ENCODE measurements at places on chromosomes 4 and X.

DNA sequence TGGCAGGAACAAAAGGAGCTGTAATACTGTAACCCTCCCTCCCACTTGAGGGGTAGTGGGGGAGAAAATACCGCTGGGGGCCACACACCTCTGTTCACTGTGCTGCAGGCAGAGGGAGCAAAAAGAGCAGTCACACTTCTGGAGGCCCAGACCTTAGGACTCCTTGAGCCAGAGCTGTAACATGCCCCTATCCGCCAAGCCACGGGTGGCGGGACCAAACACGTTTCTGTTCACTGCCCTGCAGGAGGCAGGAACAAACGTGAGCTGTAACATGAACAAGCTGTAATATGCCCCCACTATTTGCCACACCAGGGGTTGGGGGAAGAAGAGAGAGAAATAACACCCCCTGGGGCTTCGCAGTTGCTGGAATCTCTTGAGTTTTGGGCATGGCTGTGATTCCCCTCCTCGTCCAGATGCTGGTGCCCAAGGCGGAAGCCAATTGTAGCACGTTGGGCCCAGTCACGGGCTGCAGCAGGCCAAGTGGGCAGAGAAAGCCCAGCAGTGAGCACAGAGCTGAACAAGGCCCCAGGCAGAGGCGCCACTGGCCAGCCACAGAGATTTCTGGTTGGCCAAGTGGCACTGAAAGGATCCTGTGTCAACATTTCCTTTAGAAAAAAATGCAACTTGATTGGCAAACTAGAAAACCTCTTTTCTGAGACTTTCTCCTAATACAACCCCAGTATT, 509.7 kb downstream of the INPP4B start:
- no peak for DNase-seq

DNA sequence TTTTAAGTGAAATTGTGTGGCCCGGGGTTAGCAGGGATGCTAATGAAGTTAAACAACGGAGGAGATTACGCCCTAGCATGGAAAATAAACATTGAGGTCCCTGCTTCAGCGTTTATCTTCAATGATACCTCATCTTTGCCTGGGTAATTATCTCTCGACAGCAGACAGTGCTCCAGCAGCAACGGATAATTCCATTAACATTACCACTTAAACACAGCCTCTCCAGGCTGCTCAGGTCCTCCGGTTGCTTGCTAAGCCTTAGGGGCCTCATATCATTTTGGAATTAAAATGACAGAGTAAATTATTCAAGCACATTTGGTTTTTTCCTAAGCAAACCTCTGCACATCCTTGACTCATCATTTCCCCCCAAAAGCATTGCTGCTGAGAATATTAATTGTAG, 281.5 kb upstream of the KLF3 start:
- peak; percentile 93 for DNase-seq

- DNase-seq, result peak; percentile 59
Observed at GRCh38 chr4:37793562-37793961, 32.9 kb upstream of the PGM2 start.

DNA sequence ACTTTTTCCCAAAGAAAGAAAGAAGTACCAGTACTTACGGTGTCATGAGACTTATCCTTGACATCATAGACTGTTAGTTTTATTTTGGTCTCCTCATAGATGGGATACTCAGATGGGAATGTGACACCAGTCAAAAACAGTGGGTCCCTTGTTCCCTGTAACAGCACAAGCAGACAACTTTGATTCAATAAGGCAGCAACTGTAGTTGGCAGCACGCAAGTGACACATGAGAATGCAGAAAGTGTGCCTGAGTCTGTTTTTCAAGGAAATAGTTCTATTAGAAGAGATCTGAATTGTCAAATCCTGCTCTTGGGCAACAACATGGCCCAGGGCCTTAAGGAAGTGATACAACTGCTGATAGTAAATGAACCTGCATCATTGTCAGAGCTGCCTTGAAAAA, 443.2 kb downstream of the INPP4B start:
- DNase-seq, result peak; percentile 13

- peak; percentile 21 for DNase-seq
Observed at GRCh38 chrX:15790769-15791290, 546 bp downstream of the ZRSR2 start.

DNA sequence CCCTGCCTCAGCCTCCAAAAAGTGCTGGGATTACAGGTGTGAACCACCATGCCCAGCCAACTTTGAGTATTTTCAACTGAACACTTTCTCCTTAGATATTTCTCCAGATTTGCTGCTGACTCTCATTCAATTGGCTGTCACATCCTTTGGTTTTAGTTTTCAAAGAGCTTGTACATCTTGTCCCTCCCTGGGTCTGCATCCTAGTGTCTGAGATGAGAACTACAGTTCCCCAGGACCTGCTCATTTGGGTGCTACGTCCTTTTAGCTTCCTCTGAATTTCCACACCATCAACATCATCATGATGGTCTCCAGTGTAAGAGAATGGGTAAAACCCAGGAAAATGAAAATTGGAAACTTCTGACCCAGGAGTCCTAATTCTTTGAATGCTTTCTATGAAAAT, 312.9 kb downstream of the NLGN4X start:
- no peak for DNase-seq

DNA sequence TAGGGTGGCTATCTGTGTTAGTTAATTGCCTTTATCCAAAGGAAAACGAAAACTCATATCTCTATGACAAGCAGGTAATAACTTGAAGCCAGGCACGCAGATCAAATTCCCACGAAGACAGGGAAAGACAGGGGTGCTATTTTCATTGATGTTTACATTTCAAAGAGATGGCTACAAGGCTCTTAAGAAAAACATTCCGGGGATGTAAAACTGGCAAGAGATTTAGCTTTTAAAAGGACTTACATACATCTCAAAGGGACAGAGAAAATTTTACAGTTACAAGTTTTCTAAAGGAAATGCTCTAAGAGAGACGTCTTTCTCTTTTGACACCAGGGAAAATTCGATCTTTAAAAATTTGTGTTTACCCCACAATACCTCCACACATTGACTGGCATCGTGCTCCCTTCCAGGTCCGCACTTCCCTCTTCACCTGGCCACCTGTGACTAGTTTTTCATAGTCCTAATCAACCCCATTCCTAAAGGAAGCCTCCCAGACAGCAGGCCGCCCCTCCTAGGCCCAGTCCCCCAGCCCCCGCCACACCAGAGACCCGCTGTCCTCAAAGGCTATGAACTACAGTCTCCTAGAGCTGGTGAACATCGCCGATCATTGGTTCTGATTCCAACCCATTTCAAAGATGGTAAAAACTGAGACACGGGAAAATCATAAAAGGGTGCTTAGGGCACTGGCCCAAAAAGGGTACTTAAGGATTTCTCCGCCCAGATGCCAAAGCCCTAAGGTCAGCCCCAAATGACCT, 649 bp upstream of the ARAF start:
- DNase-seq, result no peak

- no peak for DNase-seq
Observed at GRCh38 chr4:165827018-165827417, 46.0 kb upstream of the TLL1 start.

DNA sequence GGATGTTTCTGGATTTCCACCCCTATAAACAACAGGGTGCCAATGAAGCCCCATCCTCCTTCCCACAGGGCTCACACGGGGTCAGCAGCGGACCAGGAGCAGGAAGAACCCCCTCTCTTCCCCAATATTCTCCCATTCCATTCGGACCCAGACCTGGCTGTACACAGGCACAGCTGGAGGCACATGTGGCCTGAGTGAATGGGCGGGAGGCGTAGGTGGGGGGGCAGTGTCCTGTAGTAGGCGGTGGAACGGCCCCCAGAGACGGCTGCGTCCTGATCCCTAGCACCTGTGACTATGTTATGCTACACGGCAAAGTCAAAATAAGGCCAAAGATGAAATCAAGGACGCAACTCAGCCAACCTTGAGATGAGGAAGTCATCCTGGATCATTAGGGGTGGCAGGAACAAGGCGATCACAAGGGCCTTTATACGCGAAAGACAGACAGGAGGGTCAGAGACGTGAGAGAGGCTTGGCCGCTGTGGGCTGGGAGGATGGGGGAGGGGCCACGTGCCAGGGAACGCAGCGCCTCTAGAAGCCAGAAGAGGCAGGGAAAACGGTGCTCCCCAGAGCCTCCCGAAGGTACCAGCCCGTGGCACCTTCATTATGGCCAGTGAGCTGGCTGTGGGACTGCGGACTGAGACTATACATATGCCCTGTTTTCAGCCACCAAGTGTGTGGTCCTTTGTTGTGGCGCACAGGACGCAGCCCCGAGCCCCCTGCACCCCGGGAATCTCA, 75.6 kb downstream of the WFS1 start:
- no peak for DNase-seq

DNA sequence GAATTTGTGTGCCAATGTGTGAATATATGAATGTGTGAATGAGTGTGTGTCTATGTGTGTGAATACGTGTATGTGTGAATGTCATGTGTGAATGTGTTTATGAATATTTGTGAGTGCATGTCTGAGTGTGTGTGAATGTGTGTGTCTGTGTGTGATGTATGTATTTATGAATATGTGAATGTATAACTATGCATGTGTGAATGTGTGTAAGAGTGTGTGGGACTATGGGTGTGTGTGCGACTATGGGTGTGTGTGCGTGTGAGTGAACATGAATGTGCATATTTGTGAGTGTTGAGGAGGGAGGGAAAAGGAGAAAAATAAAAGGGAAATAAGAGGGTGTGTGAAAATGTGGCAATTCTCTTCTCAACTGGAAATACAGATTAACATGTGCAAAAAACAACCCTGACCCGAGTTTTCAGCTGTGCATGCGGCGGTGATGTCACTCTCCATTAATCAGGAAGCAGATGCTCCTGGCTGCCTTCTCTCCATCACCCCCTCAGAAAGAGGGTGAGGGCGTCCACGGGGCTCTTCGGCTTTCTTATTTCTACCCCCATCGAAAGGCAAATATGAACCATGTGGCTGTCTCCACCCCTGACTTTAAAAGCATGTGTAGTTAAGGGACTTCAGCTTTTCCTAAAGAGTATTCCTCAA, 219.8 kb downstream of the MAML3 start:
- no peak for DNase-seq

DNA sequence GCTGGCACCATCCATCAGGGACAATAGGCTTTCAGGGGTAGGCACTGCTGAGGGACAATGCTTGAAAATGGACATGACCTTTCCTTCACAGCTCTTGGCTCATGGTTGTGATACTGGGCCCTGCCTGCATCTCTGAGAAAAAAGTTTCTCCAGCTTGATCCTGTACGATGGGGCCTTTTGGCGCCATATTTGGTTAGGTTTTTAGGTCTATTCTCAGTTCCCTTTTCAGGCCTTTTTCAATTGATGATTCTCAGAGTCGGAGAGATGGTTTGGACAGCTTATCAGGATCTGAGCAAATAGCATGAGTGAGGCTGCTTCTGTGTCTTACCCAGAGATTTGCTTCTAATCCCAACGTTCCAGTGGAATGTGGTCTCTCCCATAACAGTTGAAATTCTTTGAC, 141.6 kb downstream of the ZNF518B start:
- no peak for DNase-seq

- DNase-seq, result no peak
Observed at GRCh38 chrX:55109306-55109705, 20.5 kb downstream of the PAGE2 start.

GRCh38 chrX:136827026-136827425, 46.3 kb upstream of the ARHGEF6 start:
- peak; percentile 25 for DNase-seq

DNA sequence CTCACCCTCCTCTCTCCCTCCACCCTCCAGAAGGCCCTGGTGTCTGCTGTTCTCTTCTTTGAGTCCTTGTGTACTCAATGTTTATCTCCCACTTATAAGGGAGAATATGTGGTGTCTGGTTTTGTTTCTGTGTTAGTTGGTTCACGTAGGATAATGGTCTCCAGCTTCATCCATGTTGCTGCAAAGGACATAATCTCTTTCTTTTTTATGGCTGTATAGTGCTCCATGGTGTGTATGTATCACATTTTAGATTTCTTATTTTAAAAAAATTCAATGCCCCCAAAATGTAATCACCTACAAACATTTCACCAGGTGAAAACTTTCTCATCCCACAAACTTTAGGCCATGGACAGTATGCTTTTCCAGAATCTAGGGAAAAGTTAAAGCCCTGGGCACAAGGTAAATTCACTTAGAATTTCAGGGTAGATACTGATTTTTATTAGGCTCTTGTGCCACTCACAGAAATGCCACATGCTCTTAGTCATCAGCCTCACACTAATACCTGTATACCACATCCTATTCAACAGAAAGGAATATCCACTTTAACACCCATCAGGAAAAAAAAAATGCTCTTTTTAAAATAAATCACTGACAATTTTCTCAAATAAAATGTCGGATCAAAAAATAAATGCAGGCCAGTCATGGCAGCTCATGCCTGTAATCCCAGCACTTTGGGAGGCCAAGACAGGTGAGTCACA, 104.8 kb upstream of the ENPP6 start:
- no peak for DNase-seq

DNA sequence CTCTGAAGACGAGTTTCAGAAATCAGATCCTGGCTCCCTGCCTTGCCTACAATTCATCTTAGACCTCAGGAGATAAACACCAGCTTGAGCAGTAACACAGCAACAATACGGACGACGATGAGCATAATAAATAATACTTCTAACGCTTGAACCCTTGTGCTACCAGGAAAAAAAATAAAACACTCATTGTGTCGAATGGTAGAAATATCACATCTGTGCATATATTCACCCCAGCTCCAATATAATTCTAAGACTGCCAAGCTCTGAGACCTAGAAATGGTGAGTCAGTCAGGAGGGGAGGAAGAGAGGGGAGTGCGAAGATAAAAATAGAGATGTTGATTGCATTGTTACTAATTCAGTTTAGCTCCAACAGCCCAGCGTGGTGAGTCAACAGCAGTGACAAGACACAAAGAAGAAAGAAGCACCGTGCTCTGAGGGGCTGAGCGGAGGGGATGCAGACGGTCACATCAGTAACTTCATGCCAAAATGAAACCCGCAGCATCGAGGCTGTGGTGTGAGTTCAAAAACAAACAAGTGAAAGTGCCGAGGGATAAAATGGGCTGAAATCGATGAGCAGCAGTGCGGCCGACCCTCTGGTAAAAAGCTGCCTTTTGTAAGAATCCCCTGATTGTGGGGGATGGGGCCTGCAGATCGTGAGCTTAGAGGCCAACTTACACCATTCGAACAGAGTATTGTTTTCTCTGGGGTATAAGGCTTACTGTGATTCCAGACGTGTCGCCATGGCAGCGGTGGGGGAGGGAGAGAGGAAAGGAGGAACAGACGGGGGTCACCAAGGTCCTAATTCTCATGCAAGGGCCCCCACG, 150.4 kb downstream of the MGST2 start:
- DNase-seq, result peak; percentile 54

GRCh38 chr4:22063613-22064012, 115.0 kb upstream of the KCNIP4 start:
- DNase-seq, result no peak

DNA sequence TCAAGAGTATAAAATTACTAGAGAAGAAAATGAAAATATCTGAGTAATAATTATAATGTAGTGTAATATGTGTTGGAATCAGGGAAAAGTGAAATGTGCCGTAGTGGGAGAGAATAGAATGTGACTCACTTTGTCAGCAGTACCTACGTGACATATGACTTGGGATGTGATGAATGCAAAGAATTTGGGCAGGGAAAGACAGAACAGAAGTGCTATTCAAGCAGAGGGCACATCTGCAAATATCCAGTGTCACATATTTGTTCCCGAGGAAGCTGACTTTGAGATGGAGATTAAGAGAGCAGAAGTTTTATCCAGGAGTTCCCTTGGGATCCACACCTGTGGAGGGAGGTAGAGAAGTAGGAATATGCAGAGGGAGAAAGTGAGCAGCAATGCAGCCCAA, 69.3 kb upstream of the HS3ST1 start:
- no peak for DNase-seq

- no peak for DNase-seq
Observed at GRCh38 chrX:40247382-40247781, 149.6 kb upstream of the BCOR start.

All from hematopoietic multipotent progenitor cell treated with erythropoietin and hydrocortisone succinate and interleukin-3 and kit ligand, for 8 days (in vitro differentiated cells).